ENCODE measurements at places on chromosomes 4 and X.

- DNase-seq: no peak
Measured at GRCh38 chr4:116453127-116453526, 632.2 kb downstream of the TRAM1L1 start.

DNA sequence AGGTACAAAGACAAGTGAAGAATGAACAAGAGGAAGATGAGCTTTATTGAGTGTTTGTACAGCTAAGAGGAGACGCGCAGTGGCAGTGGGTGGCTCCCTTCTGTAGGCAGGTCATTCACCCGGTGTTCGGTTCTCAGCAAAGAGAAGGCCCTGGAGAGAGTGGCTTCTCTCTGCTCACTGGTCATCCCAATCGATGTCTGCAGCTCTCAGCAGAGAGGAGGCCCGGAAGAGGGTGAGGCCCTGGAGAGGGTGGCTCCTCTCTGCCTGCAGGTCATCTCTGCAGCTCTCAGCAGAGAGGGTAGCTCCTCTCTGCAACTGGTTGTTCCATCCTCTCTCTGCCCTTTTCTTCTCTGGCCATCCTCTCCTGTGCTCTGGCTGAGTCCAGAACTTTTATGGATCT, 126.5 kb downstream of the UGT8 start:
- DNase-seq: no peak

DNA sequence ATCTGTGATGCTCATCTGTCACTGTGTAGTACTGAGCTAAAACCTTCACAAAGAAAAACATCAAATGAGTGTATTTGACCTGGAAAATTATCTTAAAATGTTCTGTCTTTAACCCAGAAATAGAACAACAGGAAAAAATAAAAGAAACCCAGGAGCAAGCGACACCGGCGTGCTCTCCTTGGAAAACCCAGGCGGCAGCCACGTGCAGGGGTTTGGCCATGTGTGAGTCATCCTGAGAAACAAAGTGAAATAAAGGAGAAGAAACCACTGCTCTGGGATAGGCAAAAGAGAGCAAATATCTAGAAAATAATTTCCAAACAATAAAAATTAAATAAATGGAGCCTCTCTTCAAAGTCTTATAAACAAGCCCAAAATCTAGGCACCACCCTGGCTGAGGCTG, 20.0 kb upstream of the TMEM128 start:
- no peak for DNase-seq

DNA sequence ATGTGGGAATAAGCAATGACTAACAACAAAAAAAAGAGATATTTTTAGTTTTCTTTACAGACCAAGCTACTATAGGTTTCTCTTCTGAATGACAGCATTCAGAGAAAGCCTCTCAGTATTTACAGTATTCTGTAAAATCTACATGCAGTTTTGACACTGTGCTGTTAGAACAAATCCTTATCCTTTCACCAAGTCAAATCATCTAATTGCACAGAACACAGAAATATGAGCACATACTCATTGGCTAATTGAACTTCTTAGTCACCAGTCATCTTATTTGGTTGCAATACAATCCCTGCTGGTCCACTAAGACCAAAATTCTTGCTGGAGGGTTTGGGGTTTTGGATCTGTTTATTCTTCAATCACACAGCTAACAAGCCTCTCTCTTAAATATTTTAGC, 5.7 kb downstream of the ACOT9 start:
- no peak for DNase-seq

- no peak for DNase-seq
Measured at GRCh38 chr4:92406488-92406887, 102.7 kb downstream of the GRID2 start.

DNA sequence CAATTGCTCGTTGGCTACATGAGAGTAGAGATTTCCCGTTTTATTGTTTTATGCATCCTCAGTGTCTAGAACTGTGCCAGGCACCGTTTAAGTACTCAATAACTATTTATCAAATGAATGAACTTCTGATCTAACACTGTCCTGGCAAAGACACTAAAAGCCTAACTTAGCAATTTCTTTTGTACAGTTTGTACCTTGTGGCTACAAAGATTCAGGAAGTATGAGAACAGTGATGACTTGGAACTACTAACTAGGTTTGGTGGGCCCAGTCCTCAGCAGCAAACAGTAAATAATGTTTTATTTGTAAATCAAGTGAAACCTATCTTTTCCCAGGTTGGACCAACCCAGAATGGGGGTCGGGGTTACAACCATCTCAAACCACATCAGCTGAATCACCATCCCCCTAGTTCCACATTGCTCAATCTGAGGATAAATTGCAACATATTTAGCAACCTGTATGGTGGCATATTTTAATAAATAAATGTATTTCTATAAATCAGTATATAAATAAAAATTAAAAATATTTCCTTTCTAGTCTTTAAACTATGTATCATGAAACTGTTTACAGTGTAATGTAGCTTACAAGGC, 12.3 kb upstream of the SCRG1 start:
- no peak for DNase-seq

GRCh38 chrX:68083510-68083909, 349.8 kb downstream of the OPHN1 start:
- no peak for DNase-seq

DNA sequence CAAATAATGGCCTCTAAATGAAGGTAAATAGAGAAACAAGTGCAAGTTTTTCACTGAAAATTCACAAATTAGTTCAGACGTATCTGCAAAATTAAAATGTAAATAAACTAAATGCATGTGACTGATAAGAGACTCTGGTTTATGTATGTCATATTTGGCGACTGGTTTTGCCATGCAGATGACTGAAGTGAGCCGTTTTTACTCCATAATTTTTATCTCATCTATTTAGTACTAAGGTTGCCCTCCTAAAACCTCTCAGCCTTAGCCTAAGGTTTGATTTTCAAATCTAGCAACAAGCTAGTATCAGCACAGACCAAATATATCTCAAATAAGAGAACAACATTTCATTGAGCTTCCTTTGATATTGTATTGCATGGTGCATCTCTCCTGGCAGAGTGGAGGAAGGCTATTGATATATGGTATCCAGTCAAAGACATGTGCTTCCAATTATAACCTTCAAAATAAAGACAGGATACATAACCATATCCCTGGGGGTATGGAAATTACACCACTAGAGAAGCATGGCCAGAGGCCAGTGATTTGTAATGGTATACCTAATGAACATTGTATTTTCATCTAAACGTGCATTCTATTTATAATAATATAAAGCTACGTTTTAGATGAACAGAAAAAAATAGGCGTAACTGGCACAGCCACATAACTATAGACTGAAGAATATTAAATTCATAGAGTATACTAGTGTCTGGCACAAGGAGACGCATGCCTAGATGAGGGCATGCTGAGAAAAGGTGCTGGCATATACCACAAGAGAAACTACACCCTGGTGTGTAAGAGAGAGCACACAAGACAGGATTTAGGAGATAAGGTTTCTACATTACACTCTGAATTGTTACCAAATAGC, 392.6 kb upstream of the INTU start:
- no peak for DNase-seq

DNA sequence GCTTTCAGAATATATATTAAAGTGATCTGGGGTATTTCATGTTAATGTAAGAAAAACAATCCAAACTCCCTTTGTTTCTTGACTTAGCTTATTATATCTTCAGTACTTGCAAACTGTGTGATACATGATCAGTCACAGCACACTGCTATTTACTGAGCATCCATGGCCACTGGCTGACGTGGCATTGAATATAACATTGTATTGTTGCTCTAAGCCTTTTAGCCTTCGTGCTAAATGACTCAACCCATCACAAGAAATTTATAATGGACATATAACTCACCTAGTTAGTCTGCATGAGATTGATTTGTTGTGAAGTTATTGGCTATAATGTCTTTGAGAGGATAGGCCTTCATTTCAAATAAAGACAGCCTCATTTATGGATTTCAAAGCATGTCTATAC, 642.6 kb downstream of the IL1RAPL1 start:
- no peak for DNase-seq

GRCh38 chr4:144294211-144294610, 153.7 kb upstream of the GYPA start:
- DNase-seq: no peak

- no peak for DNase-seq
Measured at GRCh38 chrX:24990535-24990934, 25.2 kb downstream of the ARX start.

DNA sequence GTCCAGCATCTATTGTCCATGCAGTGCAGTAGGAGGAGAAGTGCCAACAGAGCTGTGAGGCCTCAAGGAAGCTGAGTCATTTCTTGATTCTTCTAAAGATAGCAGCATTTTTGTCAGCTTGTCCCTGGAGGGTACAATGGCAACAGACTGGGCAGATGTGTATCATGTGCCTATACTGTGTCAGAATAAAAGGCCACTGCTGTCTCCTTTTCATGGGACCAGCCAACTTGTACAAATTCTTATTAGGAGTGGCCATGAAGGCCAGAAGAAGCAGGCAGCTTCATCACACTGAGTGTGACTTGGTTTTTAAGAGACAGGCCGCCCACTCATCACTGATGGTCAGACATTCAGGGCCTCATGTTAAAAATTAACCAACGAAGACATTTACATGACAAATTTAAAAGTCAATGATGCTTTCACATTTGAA, 185.0 kb upstream of the FAM241A start:
- no peak for DNase-seq

DNA sequence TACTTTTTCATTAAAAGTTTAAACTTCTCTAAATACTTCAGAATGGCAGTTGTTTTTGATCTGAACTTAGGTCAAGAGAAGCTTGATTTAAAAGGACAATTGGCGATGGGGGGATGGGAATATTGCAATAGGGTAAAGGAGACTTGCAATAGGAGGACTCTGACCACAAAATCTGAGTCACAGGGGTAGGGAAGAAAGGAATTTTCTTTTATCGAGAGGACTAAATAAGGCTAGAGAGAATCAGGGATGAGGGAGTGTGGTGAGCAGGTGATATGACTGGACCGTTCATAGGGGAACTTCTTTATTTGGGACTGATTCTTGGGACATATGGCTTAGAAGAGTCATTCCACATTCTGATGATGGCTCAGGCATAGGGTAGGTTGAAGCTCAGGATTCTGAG, 1260.2 kb downstream of the ADGRL3 start:
- no peak for DNase-seq

DNA sequence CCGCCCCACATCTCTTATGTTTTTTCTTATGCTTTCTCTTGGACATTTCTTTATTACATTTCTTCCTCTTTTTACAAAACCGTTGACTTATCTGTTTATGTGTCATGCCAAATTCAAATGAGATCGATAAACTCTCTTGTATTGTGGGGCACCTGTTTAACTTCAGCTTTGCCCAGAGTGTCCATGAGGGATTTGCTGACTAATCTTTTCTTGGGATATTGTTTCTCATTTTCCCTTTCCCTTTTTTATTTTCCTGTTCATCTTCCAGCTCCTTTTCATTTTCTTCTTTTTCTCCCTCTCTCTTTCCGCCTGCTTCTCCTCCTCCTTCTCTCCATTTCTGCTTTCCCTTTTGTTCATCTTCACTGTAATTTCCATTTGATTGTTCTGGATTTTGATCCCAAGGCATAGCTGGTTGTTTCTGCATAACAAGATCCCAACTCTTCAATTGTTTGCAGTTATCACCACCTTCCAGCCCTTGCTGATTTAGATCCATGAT, 10.7 kb downstream of the TIMM8A start:
- no peak for DNase-seq

DNA sequence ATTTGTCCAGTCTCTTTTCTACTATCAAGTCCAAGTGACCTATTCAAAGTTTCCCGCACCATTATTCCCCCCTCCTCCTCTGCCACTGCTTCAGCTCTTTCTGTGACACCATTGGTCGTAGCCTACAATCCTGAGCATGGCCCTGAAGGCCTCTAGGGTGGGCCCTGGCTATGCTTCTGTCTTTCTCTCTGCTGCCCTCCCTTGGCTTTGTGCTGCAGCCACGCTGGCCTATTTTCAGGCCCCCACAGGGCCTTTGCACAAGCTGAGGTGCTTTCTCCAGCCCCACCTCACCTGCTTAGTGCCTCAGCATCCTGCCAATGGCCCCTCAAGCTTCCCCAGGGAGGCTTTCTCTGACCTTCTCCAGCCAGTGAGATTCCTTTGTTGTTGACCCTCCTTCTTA, 156.5 kb downstream of the NHS start:
- no peak for DNase-seq

DNA sequence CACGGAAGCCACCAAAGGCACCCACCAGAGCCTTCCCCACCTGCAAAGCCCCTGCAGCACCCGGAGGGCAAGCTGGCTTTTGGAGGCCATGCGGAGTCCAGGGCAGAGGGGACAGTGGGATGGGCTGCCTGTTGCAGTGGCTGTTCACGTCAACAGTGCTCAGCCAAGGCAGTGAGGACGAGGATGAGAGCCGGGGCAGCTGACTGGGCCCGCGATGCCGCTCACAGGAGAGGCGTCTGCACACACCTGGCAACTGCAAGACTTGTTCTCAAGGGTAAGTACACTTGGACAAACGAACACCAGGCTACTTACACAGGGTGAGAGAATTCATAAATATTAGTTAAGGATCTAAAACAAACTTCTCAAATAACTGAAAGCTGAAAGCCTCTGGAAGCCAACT, 19.6 kb downstream of the FGFR3 start:
- DNase-seq: no peak
